ENCODE measurements at places on chromosomes 4 and X.

GRCh38 chrX:17713288-17713687, 24.0 kb upstream of the SCML1 start:
- no peak for DNase-seq

DNA sequence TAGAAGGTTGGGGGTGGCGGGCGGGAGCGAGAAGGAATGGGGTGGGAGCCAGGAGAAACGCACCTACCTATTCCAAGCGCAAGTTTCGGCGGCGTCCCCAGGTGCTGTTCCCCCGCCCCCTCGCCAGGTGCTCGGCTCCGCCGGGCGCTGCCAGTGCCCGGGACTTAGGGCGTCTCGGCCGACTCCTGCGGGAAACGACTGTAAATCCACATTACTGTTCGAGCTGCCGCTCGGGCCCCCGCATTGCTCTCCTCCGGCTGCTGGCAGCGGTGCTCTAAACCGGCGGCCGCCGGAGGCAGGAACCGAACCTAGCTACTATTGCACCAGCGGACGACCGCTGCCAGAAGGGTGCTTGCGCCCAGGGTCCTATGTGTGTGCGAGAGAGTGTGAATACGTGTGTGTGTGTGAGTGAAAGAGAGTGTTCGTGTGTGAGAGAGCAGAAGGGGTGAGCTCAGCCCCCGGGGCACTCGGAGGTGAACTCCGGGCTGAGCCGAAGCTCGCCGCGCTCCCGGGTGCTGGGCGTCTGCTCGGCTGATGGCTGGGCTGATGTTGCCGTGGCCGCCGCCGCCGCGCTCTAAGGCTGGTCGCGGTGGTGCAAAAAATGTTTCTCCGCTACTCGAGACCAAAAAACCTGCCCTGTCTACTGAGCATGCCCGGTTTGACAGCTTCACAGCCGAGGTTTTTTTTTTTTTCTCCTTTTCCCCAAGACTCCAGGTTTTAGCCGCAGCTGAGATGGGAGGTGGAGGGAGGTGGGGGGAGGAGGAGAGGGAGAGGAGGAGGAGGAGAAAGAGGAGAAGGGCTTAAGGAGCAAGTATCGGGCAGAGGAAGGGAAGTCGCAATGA, 115.7 kb upstream of the TEX13C start:
- no peak for DNase-seq

- peak; percentile 40 for DNase-seq
These were observed 2.3 kb downstream of the FBXL5 start for GRCh38 chr4:15652841-15653240.

- DNase-seq, result peak; percentile 80
These were observed 219.0 kb downstream of the TLL1 start for GRCh38 chr4:166091912-166092510.
